ENCODE measurements at places on chromosomes 2 and 18.

DNA sequence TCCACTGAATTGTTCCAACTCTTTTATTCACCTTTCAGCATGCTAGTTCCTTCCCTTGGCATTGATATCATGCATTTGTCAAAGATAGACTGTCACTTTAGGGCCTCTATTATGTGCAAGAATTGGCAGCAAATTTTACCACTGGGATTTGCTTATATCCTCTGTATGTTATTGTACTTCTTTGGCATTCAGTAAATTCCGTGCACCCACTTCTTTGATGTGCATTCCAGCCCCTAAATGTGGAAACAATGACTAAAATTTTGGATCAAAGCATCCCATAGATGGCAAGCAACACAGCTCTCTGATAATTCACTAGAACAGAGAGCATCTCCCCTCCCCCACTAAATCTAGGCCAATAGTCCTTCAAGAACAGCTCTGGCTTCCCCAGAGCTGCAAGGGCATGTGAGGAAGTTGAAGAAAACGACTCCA is 399.0 kb upstream of the HNRNPA3 start:
- DNase-seq, result no peak

- DNase-seq, result no peak
Measured at GRCh38 chr2:185507719-185508118, 230.9 kb upstream of the FSIP2 start.

GRCh38 chr2:215274829-215275228 is 37.0 kb upstream of the ATIC start:
- DNase-seq, result no peak

DNA sequence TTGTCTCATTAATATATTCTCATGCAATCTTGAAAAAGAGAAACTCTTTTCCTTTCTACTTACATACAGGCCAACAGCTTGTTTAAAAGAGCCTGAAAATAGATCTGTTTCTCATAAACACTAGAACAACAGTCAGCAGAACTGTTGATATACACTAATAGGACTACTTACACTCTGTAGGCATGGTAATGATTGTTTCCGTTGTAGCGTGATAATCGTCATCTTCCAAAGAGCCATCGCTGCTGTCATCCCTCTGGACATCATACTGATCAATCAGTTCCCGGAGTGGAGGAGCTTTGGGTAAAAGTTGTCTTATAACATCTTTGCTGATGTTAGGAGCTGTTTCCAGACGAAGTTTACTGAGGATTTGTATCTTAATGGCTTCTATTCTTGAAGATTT is 476 bp downstream of the MSTN start:
- no peak for DNase-seq

DNA sequence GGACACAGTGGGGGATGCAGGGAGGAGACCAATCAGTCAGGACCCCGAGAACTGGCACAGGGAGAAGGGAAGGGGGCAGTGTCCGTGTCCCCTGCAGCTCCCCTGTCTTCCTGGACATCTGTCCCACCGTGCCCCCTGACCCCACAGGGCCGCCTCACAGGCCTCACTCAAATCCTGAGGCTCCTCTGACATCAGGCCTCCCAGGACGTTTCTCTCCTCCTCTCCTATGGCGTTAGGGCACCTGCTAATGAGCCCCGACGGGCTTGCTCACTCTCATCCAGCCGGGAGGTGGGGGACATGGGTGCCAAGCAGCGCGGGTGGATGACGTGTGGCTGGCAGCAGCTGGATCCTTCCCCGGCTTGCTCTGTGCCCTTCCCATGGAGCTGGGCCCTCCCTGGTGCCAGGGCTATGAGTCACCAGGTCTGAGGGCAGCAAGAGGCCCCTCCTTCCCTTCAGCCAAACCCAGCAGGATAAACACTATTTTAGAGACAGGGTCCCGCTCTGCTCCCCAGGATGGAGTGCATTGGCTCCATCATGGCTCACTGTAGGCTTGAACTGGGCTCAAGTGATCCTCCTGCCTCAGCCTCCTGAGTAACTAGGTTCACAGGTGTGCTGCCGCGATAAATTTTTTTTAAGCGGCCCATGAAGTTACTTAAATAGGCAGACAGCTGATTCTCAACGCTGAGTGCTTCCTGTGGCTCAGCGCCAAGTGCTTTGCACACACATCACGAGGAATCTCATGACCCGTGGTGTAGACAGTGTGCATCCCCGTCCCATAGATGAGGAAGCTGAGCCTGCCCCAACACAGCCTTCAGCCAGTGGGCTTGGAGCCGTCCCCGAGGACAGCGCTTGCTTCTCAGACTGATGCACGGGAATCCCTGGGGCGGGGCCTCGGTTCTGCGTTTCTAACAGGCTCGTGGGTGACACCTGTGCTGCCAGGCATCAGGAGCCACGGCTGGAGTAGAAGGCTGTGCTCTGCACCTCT is 64.5 kb upstream of the HDAC4 start:
- no peak for DNase-seq

DNA sequence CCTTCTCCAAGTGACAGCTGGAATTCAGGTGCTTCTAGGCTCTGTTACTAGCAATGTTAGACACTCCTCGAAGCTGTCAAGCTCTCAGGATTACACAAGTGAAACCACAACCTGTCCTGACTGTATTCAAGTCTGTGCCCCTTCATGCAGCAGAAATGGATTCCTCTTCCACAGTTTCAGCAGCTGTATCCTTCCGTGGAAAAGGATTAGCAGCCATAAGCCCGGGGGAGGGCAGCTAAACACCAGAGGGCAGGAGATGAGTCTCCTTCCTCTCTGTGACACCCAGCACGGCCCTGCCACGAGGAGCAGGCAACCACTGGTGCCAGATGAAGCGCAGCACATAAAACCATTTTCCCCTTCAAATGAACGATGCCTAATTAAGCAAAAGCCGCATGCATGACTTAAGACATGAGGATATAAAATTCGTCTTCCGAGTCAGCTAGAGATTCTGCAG is 1.2 kb downstream of the ST3GAL5 start:
- DNase-seq, result peak; percentile 27

All from stimulated activated CD4-positive, alpha-beta T cell treated with anti-CD3 and anti-CD28 coated beads, Interleukin-15, amount 100 ng/mL, for 1 hour (primary cell).